ENCODE measurements at places on chromosomes 16 and 17.

GRCh38 chr16:23479138-23479537, 26.1 kb upstream of the COG7 start:
- no peak for DNase-seq

- DNase-seq = no peak
Measured at GRCh38 chr17:21058098-21058893, 15.5 kb upstream of the USP22 start.

- DNase-seq = no peak
Measured at GRCh38 chr17:42782166-42783061, 2.0 kb downstream of the WNK4 start.

DNA sequence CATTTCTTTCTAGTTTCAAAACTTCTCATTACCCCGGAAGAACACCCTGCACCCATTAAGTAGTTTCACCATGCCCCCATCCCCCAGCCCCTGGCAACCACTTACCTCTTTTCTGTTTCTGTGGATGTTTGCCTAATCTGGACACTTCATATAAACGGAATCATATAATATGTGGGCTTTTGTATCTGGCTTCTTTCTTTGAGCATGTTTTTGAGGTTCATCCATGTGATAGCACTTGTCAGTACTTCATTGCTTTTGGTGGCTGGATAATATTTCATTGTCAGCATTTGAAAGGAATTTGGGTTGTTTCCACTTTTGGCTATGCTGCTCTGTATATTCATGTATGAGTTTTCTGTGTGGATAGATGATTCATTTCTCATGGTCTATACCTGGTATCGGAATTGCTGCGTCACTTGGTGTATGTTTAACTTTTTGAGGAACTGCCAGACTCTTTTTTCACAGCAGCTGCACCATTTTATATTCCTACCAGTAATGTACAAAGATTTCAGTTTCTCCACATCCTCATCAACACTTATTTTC, 30.0 kb upstream of the SLC5A10 start:
- DNase-seq = no peak
